Breast epithelium (tissue), 4 donors: ENCODE measurements at places on chromosomes 16 and 17. TPM values are rescaled to one million over a fixed set of nuclear protein-coding genes. Genes with fewer than 3 reads are reported as not detected.

DNA sequence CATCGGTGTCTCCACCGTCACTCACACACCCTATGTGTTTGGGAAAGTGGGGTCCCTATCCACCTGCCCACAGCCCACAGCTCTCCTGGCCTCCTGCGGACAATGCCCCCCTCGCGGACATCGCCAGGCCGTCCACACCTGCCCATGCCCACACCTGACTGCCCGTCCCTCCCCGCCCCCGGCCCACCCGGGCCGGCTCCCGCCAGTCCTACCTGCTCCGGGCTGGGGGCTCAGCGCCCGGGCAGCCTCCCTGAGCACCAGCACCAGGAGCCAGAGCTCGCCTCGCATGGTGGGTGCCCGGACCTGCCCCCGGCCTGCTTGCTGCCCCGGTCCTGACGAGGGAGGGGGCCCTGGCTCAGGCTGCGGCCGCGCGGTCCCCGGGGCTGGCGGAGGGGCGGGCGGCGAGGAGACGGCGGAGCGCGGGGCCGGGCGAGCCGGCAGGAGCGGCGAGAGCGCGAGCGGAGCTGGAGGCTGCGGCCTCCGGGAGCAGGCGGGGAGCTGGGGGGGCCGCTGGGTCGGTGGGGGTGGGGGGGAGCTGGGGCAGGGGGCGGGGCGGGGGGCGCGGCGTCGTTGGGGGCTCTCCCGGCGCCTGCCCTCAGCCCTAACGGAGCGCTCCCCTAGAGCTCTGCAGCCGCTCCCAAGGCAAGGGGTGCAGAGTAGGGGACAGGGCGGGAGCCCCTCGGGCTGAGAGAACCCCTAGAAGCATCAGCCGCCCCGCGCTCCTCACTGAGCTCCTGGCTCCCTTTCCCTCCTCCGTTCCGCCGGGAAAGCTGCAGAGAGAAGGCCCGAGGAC, at the start of gene PLXDC1:
TSS of gene PLXDC1 (minus strand) at position 488 of the 793 bp plus-strand sequence. CDS start at position 288, 200 bp downstream.
- no peaks in the 10 kb centered on the region for H3K27me3 ChIP-seq
- DNase-seq: no peak
- peak within 1 kb of the TSS; percentile 96 for H3K27ac ChIP-seq
- H3K4me3 ChIP-seq: peak within 1 kb of the TSS; percentile 96

SDK2 gene
- 0.16 TPM for total RNA-seq

- H3K4me1 ChIP-seq: no peaks in the 10 kb centered on the region
- no peak for DNase-seq
- no peaks in the 10 kb centered on the region for H3K36me3 ChIP-seq
Measured at GRCh38 chr16:28033870-28034269, 29.6 kb downstream of the GSG1L start.

GRCh38 chr16:81366316-81366932, 51.7 kb downstream of the GAN start:
- DNase-seq: no peak
- no peak overlapping the region for H3K27ac ChIP-seq
- no peak overlapping the region for H3K4me3 ChIP-seq
- H3K27me3 ChIP-seq: no peaks in the 10 kb centered on the region

- no peak overlapping the region for H3K27ac ChIP-seq
- peaks cover 88% of the 10 kb centered on the region for H3K27me3 ChIP-seq
- peaks cover 3% of the 10 kb centered on the region for H3K4me1 ChIP-seq
Measured at GRCh38 chr17:48644910-48645557, 18.9 kb upstream of the HOXB9 start.

FA2H gene
- total RNA-seq: 1.8 TPM

GRCh38 chr17:59490216-59490615, 75.2 kb upstream of the DHX40 start:
- no peak for DNase-seq
- no peaks in the 10 kb centered on the region for H3K4me1 ChIP-seq
- no peak overlapping the region for H3K27ac ChIP-seq
- H3K4me3 ChIP-seq: no peak overlapping the region

DNA sequence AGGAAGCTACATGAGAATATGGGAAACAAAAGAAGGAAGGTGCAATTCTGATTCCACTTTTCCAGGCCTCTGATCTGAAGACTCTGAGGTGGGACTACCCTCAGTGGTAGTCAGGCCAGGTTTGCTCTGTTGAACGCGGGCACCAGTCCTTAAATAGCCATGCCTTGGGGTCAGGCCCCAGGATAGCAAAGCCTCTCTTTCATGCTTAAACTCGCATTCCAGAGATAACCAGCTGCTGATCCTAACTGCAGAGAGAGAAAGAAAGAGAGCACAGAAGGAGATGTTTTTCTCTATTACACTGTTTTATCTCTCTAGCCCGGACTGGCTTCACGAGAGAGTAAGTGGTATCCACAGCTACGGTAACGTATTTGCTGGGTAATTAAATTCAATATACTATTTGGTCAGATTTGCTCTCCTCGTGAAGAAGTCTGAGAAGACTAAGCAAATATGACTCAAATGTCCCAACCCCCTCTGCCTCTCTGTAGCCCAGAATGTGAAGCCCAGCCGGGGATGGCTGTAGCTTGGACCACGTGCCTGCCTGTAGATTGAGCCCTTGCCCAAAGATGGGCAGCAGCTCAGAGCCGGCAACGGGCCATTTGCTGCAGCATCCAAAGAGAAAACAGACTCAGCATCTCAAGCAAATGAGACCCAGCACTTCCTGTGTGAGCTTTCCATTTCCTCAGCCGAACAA, 122.2 kb downstream of the SMG6 start:
- no peaks in the 10 kb centered on the region for H3K27me3 ChIP-seq
- H3K4me3 ChIP-seq: no peak overlapping the region
- H3K27ac ChIP-seq: peak overlapping the region; percentile 55
- peaks cover 18% of the 10 kb centered on the region for H3K4me1 ChIP-seq
- no peak for DNase-seq

DNA sequence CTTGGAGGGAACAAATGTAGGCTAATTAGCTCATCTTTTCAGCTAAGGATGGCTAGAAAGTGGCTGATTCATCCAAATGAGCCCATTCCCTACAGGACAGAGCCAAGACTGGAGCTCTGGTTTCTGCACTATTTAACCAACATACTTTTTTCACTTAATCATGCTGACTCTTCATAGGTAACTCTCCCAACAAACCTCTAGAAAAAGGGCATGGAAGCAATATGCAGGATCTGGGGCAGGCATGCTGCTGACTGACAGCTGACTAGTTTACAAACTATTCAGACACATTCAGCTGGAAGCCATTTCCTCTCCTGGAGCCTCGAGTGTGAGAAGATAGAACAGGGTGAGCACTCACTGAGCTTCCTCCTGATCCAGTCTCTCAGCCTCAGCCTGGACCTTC, 6.2 kb downstream of the BECN1 start:
- H3K27me3 ChIP-seq: no peaks in the 10 kb centered on the region
- H3K4me3 ChIP-seq: no peak overlapping the region
- DNase-seq: no peak
- H3K27ac ChIP-seq: no peak overlapping the region
- no peaks in the 10 kb centered on the region for H3K4me1 ChIP-seq
- H3K36me3 ChIP-seq: peaks cover 11% of the 10 kb centered on the region

C16orf96 gene
- total RNA-seq: not detected

AOC2 gene
- 2.3 TPM for total RNA-seq

GRCh38 chr17:73549841-73550430, 94.3 kb downstream of the SDK2 start:
- no peak for DNase-seq
- H3K36me3 ChIP-seq: no peaks in the 10 kb centered on the region
- no peak overlapping the region for H3K27ac ChIP-seq
- no peaks in the 10 kb centered on the region for H3K4me1 ChIP-seq
- H3K4me3 ChIP-seq: no peak overlapping the region
- no peaks in the 10 kb centered on the region for H3K27me3 ChIP-seq

GRCh38 chr16:87241137-87241771, 75.9 kb downstream of the C16orf95 start:
- no peaks in the 10 kb centered on the region for H3K4me1 ChIP-seq
- no peak for DNase-seq
- no peak overlapping the region for H3K4me3 ChIP-seq
- H3K27me3 ChIP-seq: no peaks in the 10 kb centered on the region
- no peak overlapping the region for H3K27ac ChIP-seq

DNA sequence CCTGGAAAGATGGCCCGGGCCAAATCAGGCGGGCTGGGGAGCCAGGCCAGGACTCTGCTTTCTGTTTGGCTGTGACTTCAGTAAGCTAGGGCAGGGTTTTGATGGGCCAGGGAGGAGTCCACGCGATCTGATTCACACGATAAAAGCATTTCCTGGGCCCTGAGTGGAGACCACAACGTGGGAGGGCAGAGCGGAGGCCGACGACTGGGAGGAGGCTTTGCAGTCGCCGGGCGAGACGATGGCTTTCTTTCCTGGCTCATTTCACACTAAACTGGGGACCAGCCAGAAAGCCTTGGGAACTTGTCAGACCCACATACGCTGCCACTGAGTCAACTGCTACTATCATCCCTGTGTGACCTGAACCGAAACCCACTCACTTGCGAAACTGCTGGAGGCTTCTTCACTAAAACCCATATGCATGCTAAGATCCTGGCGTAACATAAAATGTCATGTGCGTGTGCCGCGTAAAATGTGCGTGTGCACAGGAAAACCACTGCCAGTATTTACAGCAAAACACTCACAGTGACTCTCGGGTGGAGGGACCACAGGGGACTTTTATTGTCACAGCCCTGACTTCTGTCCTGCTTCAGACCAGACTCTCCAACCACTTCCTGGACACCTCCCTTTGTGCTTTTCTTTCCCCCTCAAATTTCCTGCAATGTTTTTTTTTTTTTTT, 14.2 kb upstream of the RHBDF2 start:
- H3K36me3 ChIP-seq: no peaks in the 10 kb centered on the region
- H3K4me1 ChIP-seq: no peaks in the 10 kb centered on the region
- H3K4me3 ChIP-seq: peak overlapping the region; percentile 54
- peak; percentile 73 for DNase-seq
- peak overlapping the region; percentile 90 for H3K27ac ChIP-seq

ACBD4 gene
- 28.8 TPM for total RNA-seq

GRCh38 chr17:36675250-36675649, 73.9 kb downstream of the MRM1 start:
- H3K27ac ChIP-seq: no peak overlapping the region
- no peaks in the 10 kb centered on the region for H3K36me3 ChIP-seq
- H3K4me3 ChIP-seq: no peak overlapping the region
- DNase-seq: no peak

- DNase-seq: no peak
- H3K4me1 ChIP-seq: no peaks in the 10 kb centered on the region
- H3K27ac ChIP-seq: no peak overlapping the region
- no peak overlapping the region for H3K4me3 ChIP-seq
- H3K36me3 ChIP-seq: no peaks in the 10 kb centered on the region
Measured at GRCh38 chr17:70022175-70022574, 52.9 kb upstream of the KCNJ16 start.

- H3K27ac ChIP-seq: no peak overlapping the region
- H3K4me1 ChIP-seq: peaks cover 4% of the 10 kb centered on the region
- no peaks in the 10 kb centered on the region for H3K36me3 ChIP-seq
- DNase-seq: no peak
- H3K4me3 ChIP-seq: no peak overlapping the region
- no peaks in the 10 kb centered on the region for H3K27me3 ChIP-seq
Measured at GRCh38 chr17:514584-514983, 162.0 kb upstream of the RPH3AL start.

- no peak overlapping the region for H3K4me3 ChIP-seq
- no peak overlapping the region for H3K27ac ChIP-seq
- H3K27me3 ChIP-seq: no peaks in the 10 kb centered on the region
- DNase-seq: no peak
- peaks cover 5% of the 10 kb centered on the region for H3K4me1 ChIP-seq
Measured at GRCh38 chr17:31598921-31599571, 207.6 kb downstream of the RAB11FIP4 start.

UMOD gene
- total RNA-seq: not detected

- H3K36me3 ChIP-seq: no peaks in the 10 kb centered on the region
- H3K4me3 ChIP-seq: no peak overlapping the region
Measured at GRCh38 chr16:1990351-1991134, 773 bp downstream of the SYNGR3 start.

IL21R gene
- 0.16 TPM for total RNA-seq

- H3K4me1 ChIP-seq: no peaks in the 10 kb centered on the region
- no peak overlapping the region for H3K27ac ChIP-seq
- no peaks in the 10 kb centered on the region for H3K27me3 ChIP-seq
- no peaks in the 10 kb centered on the region for H3K36me3 ChIP-seq
- no peak overlapping the region for H3K4me3 ChIP-seq
- no peak for DNase-seq
Measured at GRCh38 chr16:66905633-66906539, 12.8 kb downstream of the CDH16 start.

DNA sequence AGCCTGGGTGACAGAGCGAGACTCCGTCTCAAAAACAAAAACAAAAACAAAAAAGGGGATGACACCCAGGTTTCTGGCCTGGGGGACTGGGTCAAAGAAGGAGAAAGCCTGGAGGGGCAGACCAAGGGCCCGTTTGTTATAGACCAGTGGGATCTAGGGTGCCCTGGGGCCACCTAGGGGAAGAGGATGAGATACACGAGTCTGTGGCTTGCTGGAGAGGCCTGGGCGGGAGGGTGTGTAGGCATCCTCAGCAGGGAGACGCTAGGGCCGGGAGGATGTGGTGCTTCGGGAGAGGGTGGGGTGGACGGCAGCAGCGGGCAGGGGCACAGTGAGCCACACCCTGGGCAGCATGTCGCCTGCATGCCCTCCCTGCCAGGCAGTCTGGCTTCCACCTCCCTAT, 17.1 kb upstream of the CRK start:
- H3K36me3 ChIP-seq: peaks cover 8% of the 10 kb centered on the region
- H3K27me3 ChIP-seq: no peaks in the 10 kb centered on the region
- no peak overlapping the region for H3K27ac ChIP-seq
- H3K4me3 ChIP-seq: no peak overlapping the region

CAPN15 gene
- 15.5 TPM for total RNA-seq

GRCh38 chr16:14576532-14576931, 53.5 kb downstream of the PARN start:
- H3K27me3 ChIP-seq: no peaks in the 10 kb centered on the region
- no peaks in the 10 kb centered on the region for H3K4me1 ChIP-seq
- no peaks in the 10 kb centered on the region for H3K36me3 ChIP-seq
- DNase-seq: no peak

- no peaks in the 10 kb centered on the region for H3K36me3 ChIP-seq
- H3K27me3 ChIP-seq: no peaks in the 10 kb centered on the region
- no peak overlapping the region for H3K4me3 ChIP-seq
- no peak for DNase-seq
- H3K27ac ChIP-seq: no peak overlapping the region
- no peaks in the 10 kb centered on the region for H3K4me1 ChIP-seq
Measured at GRCh38 chr16:49953090-49953489, 71.9 kb upstream of the CNEP1R1 start.

GRCh38 chr16:17358355-17358754, 112.4 kb downstream of the XYLT1 start:
- no peaks in the 10 kb centered on the region for H3K4me1 ChIP-seq
- DNase-seq: no peak
- no peaks in the 10 kb centered on the region for H3K36me3 ChIP-seq
- no peak overlapping the region for H3K27ac ChIP-seq
- H3K4me3 ChIP-seq: no peak overlapping the region
- H3K27me3 ChIP-seq: no peaks in the 10 kb centered on the region

USP10 gene
- total RNA-seq: 70.8 TPM

COG1 gene
- 40.3 TPM for total RNA-seq

DNA sequence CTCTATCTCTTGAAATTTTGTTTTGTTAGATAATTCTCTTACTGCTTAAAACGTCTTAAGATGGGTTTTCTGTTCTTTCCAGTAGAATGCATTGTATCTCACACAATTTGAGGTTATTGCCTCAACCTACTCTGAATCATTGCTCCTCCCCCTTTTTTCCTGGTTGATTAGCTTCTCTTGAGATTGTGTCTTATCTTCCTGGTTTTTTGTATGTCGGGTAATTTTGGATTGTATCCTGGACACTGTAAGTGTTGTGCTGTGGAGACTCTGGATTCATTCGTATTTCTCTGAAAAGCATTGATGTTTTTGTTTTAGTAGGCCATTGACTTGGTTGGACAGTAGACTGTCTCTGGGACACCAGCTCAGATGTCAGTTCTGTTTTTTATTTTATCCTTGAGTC, 26.1 kb downstream of the PRKCB start:
- H3K4me1 ChIP-seq: no peaks in the 10 kb centered on the region
- H3K4me3 ChIP-seq: no peak overlapping the region
- DNase-seq: no peak
- H3K27ac ChIP-seq: no peak overlapping the region
